Activated naive CD8-positive, alpha-beta T cell treated with anti-CD3 and anti-CD28 coated beads for 36 hours (primary cell): ENCODE measurements at places on chromosomes 6 and 20. TPM values are rescaled to one million over a fixed set of nuclear protein-coding genes. Genes with fewer than 3 reads are reported as not detected.

The LPA gene
- total RNA-seq, result not detected

The ECT2L gene
- not detected for total RNA-seq

The JAG1 gene
- total RNA-seq, result 0.19 TPM

The TAF4 gene
- total RNA-seq, result 16.4 TPM

The TCF15 gene
- total RNA-seq, result 0.14 TPM

- no peaks in the 10 kb centered on the region for H3K27me3 ChIP-seq
- no peak for DNase-seq
- no peak overlapping the region for H3K27ac ChIP-seq
- no peaks in the 10 kb centered on the region for H3K4me1 ChIP-seq
- no peaks in the 10 kb centered on the region for H3K36me3 ChIP-seq
Observed at GRCh38 chr6:39714802-39715201, 10.4 kb downstream of the KIF6 start.

- H3K36me3 ChIP-seq, result no peaks in the 10 kb centered on the region
- no peaks in the 10 kb centered on the region for H3K27me3 ChIP-seq
- no peaks in the 10 kb centered on the region for H3K4me1 ChIP-seq
- no peak overlapping the region for H3K4me3 ChIP-seq
Observed at GRCh38 chr6:51273228-51273961, 454.7 kb downstream of the TFAP2B start.

- H3K4me3 ChIP-seq, result no peak overlapping the region
- no peaks in the 10 kb centered on the region for H3K4me1 ChIP-seq
- DNase-seq, result no peak
- no peak overlapping the region for H3K27ac ChIP-seq
- H3K36me3 ChIP-seq, result no peaks in the 10 kb centered on the region
Observed at GRCh38 chr20:56098981-56099500, 93.7 kb upstream of the CBLN4 start.

- H3K27me3 ChIP-seq, result no peaks in the 10 kb centered on the region
- H3K4me1 ChIP-seq, result no peaks in the 10 kb centered on the region
Observed at GRCh38 chr6:166450167-166450873, 67.6 kb upstream of the MPC1 start.

GRCh38 chr20:45510242-45510862 lies 5.1 kb downstream of the SPINT3 start:
- DNase-seq, result no peak
- H3K27me3 ChIP-seq, result peaks cover 55% of the 10 kb centered on the region
- H3K27ac ChIP-seq, result no peak overlapping the region
- no peak overlapping the region for H3K4me3 ChIP-seq

GRCh38 chr6:157221817-157222175 lies 101.5 kb downstream of the TMEM242 start:
- no peak for DNase-seq
- H3K36me3 ChIP-seq, result no peaks in the 10 kb centered on the region
- no peak overlapping the region for H3K4me3 ChIP-seq
- no peak overlapping the region for H3K27ac ChIP-seq
- no peaks in the 10 kb centered on the region for H3K27me3 ChIP-seq
- H3K4me1 ChIP-seq, result peaks cover 21% of the 10 kb centered on the region

- H3K27me3 ChIP-seq, result no peaks in the 10 kb centered on the region
- no peak within 1 kb of the TSS for H3K4me3 ChIP-seq
- H3K27ac ChIP-seq, result no peak within 1 kb of the TSS
- no peaks in the 10 kb centered on the region for H3K4me1 ChIP-seq
- H3K36me3 ChIP-seq, result peaks cover 8% of the 10 kb centered on the region
Observed at GRCh38 chr6:160121558-160121957, at the start of gene SLC22A1. Gene SLC22A1, plus strand, starts transcription at chr6:160121815. Its CDS starts 121 bp downstream, at chr6:160121936.

- H3K36me3 ChIP-seq, result peaks cover 2% of the 10 kb centered on the region
- peaks cover 92% of the 10 kb centered on the region for H3K27me3 ChIP-seq
- no peak overlapping the region for H3K27ac ChIP-seq
- DNase-seq, result no peak
Observed at GRCh38 chr6:149983145-149983544, 19.4 kb downstream of the ULBP1 start.

GRCh38 chr20:33653218-33653899 lies 8.8 kb upstream of the C20orf144 start:
- no peaks in the 10 kb centered on the region for H3K36me3 ChIP-seq
- no peaks in the 10 kb centered on the region for H3K27me3 ChIP-seq

- no peak overlapping the region for H3K27ac ChIP-seq
- peaks cover 22% of the 10 kb centered on the region for H3K4me1 ChIP-seq
- H3K27me3 ChIP-seq, result no peaks in the 10 kb centered on the region
- peaks cover 3% of the 10 kb centered on the region for H3K36me3 ChIP-seq
- no peak for DNase-seq
Observed at GRCh38 chr6:34391473-34391785, 1.0 kb downstream of the NUDT3 start.

DNA sequence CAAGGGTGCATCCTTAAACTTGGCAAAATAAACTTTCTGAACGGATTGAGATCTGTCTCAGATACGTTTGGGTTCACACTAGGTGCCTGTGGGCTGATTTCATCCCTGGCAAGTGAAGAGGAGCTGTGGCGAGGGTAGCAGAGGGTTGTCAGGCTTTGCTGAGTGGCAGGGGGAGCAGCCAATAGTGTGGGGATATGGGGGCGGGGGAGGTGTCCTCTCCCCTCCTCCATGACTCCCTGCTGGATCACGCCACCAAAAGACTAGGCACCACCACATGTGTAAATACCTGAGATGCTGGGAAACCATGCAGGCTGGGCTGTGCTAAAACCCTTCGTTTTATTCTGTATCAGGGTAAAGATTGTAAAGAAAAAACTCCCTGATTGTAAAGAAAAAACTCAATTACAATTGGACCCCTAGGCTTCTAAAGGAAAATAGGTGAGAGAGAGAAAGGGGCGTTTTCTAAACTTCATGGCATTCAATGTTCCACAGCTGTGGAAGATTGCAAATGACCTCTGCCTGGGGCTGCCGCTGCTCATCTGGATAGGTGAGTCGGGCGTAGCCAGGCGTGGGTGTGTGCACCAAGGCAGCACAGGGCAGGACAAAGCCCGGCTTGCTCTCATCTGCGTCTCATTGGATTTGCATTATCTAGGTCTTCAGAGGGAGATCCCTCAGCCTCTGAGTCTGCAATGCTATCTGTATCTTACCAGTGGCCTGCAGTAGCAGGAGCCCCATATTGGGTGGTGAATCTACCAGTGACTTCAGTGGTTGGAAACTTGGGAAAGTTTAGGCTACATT lies 26.9 kb upstream of the ADTRP start:
- peak overlapping the region; percentile 79 for H3K27ac ChIP-seq
- peaks cover 2% of the 10 kb centered on the region for H3K36me3 ChIP-seq

DNA sequence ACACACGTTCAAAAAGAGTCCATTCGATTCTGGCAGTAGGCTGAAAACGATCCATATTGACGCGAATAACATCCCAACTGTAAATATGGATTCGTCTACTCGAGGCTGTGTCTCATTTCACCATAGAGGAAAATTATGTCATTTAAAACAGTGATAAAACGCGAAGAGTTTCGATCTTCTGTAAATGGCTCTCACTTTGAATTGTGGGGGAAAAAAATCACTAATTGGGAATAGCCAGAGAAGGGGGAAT lies 845 bp upstream of the MARCKS start:
- H3K4me3 ChIP-seq, result no peak overlapping the region
- H3K27ac ChIP-seq, result no peak overlapping the region
- no peak for DNase-seq
- peaks cover 40% of the 10 kb centered on the region for H3K27me3 ChIP-seq
- peaks cover 10% of the 10 kb centered on the region for H3K4me1 ChIP-seq

DNA sequence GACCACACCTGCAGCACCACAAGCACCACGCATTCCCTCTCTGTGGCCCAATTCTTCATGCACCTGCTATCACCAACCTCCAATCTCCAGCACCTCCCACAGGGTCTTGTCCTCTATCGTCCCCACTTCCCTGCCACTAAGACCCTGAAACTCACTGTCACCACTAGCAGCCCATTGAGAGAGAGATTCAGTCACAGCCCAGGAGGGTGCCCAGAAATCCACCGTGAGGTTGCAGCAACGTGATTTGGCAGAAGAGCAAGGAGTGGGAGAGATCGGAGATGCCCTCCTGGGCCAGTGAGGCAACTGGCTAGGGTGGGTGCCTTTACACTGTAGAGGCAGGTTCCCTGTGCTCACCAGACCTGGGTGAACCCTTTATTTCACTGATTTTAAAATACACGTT lies 90.1 kb downstream of the ANKRD60 start:
- H3K27me3 ChIP-seq, result peaks cover 37% of the 10 kb centered on the region
- no peak for DNase-seq
- no peak overlapping the region for H3K27ac ChIP-seq
- no peaks in the 10 kb centered on the region for H3K36me3 ChIP-seq
- H3K4me1 ChIP-seq, result no peaks in the 10 kb centered on the region

- no peak for DNase-seq
- H3K4me3 ChIP-seq, result no peak overlapping the region
- H3K27ac ChIP-seq, result no peak overlapping the region
Observed at GRCh38 chr6:111789598-111789997, 83.7 kb downstream of the FYN start.

- no peak overlapping the region for H3K27ac ChIP-seq
- no peaks in the 10 kb centered on the region for H3K36me3 ChIP-seq
- H3K4me3 ChIP-seq, result no peak overlapping the region
- no peak for DNase-seq
- no peaks in the 10 kb centered on the region for H3K27me3 ChIP-seq
Observed at GRCh38 chr6:76495909-76496308, 423.4 kb upstream of the IMPG1 start.
